Activated CD4-positive, alpha-beta T cell treated with anti-CD3 and anti-CD28 coated beads for 36 hours (primary cell): ENCODE measurements at places on chromosomes 2 and 18.

GRCh38 chr2:144560251-144560650, 40.3 kb upstream of the ZEB2 start:
- no peak for DNase-seq

- no peak for DNase-seq
Observed at GRCh38 chr2:190564838-190565237, 30.3 kb upstream of the NEMP2 start.

DNA sequence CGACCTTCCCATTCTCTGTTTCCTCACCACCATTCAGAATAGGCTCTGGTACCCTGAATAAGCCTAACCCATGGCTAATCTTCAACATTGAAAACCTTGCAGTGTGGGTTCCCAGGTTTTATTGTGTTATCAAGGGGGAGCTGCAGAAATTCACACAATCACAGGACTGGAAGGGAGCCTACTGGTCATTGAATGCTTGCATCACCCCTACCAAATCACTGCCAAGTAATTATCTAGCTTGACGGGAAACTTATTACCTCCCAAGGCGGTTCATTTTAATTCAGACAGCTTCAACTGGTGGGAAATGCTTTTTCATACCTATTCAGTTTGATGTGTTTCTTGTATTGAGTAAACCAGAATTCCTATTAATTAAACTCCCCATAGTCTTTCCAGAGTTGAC, 33.6 kb upstream of the EFEMP1 start:
- DNase-seq, result no peak

DNA sequence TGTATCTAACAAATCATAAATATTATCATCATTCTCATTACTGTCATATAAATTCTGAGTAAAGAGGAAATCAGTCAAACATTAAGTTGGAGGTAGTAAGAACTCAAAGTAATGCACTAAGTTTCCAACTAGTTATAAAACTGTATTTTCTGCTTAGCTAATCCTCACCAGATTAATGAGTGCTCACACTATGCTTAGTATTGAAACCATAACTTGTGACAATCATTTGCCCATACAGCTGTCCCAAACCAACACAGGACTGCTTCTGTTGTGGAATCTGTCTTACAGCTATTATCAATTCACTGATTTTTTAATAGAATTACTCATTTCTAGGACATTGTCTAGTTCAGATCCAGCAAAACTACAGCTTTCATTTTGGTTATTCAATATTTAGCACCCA, 41.5 kb upstream of the TANK start:
- DNase-seq, result no peak

- DNase-seq, result peak; percentile 45
Observed at GRCh38 chr2:176172007-176172894, 15.1 kb downstream of the HOXD3 start.

GRCh38 chr2:223723954-223724411, 113.4 kb downstream of the AP1S3 start:
- no peak for DNase-seq

- no peak for DNase-seq
Observed at GRCh38 chr2:1744446-1745170, at the start of gene PXDN. Gene PXDN (minus strand): TSS chr2:1744515. CDS start chr2:1744455, 60 bp downstream.

DNA sequence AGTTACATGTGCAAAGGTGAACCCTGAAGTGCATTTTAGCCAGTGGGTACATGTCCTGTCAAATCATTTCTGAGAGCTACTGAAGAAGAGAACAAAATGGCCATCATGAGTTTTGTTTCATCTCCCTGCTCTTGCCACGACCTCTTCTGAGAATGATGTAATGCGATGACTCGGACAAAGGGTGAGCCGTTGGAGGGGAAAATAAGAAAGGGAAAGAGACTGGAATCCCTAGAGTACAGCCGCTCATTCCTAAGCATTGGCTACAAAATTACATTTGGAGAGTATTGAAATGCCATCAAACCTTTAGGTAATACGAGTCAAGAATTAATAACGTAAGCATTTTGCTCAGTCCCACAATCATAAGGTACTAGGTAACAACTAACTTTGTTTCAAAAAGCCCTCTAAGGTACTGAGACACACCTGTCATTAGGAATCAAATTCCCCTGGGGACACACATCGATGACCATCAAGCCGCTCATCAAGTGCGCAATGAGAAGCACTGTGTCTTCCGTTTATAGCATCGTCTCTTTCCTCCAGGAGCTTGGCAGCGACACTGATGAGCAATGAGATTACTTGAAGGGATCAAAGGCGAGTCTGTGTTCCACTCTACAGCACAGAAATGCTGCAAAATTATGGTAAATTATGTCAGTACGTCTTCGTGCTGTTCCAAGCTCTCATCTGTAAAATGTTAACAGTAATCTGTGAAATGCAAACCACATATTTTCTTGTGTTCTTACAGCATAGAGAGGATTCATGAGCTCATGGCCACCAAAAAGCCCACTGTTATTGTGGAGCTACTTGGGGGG, 97.3 kb upstream of the PIEZO2 start:
- no peak for DNase-seq

GRCh38 chr18:24049142-24049541, 34.6 kb downstream of the TTC39C start:
- no peak for DNase-seq
